ENCODE measurements at places on chromosomes 16 and 17.

GRCh38 chr17:38918916-38919315 lies 6.5 kb upstream of the LASP1NB start:
- no peak for DNase-seq

GRCh38 chr17:40437095-40437732 lies 6.0 kb upstream of the IGFBP4 start:
- DNase-seq: no peak

- DNase-seq: no peak
These were observed 19.1 kb upstream of the RASD1 start for GRCh38 chr17:17514993-17515933.

GRCh38 chr17:41965694-41966462 lies 717 bp upstream of the CNP start:
- DNase-seq: peak; percentile 58

DNA sequence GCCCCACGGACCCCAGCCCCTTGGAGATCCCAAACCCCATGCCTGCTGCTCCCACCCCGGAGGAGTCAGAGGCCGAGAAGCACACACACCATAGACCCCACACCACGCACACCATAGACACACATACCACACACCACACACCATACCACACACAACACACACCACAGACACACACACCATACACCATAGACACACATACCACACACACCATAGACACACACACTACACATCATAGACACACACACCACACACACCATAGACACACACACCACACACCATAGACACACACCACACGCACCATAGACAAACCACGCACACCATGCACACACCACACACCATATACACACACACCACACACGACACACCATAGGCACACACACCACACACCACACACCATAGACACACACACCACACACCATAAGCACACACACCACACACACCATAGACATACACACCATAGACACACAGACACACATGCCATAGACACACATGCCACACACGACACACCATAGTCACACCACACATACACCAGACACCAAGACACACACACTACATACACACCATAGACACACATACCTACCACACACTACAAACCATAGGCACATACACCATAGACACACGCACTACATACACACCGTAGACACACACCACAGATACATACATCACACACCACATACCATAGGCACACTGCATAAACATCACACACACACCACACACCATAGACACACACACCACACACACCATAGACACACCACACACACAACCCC lies 11.3 kb downstream of the TBC1D16 start:
- no peak for DNase-seq

GRCh38 chr17:19533036-19533717 lies 477 bp upstream of the SLC47A1 start:
- DNase-seq: no peak

DNA sequence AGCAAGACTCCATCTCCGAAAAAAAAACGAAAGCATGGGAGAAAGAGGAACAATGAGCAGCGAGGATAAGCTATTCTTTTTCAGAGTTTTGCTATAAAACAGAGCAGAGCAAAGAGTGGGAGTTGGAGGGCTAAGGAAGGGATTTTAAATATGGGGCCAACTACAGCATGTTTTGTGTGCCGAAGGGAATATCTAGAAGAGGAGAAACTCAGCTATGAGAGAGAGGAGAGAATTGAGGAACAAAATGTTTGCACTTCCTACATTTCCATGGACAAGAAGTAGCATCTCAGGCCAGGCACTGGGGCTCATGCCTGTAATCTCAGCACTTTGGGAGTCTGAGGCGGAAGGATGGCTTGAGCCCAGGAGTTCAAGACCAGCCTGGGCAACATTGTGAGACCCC lies 13.1 kb upstream of the GRB2 start:
- no peak for DNase-seq

DNA sequence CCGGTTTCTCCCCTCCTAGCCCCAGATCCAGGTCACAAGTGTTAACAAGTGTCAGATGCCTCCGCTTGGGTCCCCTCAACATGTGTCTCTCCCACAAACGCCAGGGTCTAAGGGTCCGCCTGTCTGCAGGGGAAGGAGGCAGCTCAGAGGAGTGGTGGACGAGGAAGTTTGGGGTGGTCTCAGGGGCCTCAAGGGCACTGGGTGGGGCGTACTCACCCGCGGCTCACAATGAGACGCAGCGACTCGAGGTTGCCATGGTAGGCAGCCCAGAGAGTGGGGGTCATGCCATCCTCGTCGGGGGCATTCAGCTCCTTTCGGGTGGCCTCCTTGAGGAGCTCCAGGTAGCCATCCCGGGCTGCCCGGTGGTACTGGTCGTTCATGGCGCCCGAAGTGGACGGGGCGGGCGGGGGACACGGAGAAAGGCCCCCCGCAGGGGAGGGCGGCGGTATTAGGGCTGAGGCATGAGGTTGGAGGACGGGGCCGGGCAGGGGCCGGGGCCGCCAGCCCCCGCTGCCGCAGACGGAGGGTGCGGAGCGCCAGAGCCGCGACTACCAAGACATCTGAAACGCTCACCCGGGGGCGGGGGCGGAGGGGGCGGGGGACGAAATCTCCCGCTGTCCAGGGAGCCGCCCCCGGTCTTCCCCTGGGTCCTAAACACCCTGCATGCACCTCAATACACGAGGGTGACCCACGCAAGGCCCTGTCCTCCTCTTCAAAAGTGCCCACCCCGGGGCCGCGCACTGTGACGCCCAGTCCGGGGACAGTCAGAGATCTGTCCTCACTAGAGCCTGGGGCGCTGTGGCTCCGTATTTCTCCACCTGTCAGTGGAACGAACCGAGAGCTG lies at the start of gene USH1G:
TSS of gene USH1G (minus strand) at position 562 of the 844 bp plus-strand sequence. CDS start at position 380, 182 bp downstream.
- DNase-seq: no peak

DNA sequence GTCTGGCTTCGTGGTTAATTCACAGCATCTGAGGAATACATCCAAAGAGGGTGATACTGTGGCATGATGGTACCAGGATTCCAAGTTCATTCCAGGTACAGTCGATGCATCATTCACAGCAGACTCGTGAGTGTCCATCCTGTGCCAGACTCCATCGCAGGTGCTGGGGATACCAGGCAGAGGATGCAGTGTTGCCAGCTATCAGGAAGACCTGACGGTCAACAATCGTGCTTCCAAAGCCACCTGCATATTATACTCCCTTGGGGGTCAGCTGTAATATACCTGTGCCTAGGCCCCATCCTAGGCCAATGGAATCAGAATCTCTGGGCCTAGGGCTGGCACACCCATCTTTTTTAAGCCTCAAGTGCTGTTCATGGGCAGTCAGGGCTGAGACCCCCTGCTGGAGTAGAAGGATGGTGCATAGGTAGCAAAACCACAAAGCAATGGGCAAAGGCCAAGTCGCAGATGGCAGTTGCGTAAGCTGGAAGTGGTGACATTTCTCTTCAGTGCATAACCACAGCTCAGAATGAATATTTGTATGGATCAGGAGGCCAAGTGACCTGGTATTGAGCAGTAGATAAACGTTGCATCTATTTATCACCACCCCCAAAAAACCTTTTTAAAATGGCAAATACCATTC lies 42.9 kb upstream of the C16orf78 start:
- no peak for DNase-seq

DNA sequence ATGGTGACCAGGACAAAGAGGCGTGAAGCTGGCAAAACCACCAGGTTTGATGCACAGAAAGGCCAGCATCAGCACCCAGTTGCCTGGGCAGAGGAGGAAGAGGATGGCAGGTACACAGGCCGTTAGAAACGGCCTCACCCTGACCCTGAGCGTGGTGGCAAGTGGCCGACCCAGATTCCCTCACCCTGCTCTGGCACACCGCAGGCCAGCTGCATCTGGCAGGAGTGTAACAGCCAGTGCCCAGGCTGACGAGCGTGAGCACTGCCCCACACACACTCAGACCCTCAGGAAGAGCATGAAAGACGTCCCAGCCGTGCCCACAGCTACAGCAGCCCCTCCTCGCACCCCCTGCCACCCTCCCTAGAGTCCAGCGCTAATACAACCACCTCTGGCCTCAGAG lies 82.0 kb downstream of the ANKRD11 start:
- no peak for DNase-seq

DNA sequence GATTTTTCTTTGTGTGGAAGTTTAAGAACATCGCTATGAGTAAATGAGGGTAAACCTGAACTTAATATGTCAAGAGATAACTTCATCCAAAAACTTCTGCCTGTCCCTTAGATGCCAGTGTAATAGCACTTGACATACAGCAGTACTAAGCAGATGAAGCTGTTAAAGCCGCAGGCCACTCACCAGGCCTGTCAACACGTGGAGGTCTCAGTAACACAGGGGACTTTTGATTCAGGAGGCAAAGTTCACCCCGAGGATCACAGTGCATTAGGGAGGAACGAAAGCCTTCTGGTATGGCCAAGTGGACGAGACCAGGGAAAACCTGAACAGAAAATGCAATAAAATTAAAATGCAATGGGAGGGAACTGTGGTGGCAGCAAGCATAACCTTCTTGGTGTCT lies 235.7 kb downstream of the CHD9NB start:
- DNase-seq: no peak

DNA sequence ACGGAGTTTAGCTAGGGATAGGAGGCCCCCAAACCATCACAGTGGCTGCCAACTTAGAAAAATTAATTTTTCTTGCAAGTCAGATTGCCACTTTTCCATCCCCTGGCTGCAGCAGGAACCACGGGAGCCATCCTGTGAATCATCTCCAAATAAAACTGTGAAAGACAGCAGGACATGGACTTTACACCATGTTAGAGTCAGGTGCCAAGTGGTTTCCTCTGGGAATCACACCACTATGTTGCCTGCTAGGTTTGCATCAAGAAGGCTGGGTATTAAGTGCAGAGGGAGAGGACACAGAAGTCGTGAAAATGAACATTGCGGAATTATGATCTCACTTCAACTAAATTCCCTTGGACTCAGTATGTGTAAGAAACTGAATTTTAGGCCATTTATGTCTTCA lies 471.3 kb upstream of the GOT2 start:
- no peak for DNase-seq
